ENCODE measurements at places on chromosomes 1 and 21.

DNA sequence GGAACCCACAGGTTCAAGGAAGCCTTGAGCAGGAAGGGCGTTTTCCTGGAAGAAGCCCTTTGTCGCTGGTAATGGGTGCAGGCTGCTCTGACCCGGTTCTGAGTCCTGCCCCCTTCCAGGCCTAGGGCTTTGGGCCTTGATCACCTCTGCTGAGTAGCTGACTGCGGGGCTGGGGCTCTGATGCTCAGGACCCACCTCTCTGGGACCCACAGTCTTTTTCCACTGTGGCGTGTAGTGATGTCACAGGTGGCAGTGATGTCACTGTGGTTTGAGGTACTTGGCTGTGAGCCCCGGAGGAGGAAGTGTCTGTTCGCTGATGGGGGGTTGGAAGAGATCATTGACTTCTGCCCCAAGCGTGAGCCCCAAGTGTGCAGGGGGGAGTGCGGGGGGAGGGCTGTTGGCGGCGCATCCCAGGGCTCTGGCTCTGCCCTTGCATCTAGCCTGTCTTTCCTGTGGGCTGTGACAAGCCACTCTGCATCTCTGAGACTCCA, 6.9 kb downstream of the TNFRSF1B start:
- DNase-seq: peak; percentile 48

DNA sequence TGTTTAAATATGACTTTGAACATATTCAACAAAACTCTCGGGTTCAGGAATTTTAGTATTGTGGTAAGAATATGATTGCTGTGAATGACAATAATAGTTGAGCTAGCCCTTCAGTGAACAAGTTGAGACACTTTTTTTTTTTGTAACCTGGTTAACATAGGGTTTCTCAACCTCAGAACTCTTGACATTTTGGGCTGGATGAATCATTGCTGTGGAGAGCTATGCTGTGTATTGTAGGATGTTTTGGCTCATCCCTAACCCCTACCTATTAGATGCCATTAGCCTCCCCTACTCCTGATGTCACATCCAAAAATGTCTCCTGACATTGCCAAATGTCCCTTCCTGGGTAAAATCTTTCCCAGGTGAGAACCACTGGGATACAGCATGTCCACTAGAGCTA, 113.7 kb downstream of the RUNX1 start:
- DNase-seq: peak; percentile 17

DNA sequence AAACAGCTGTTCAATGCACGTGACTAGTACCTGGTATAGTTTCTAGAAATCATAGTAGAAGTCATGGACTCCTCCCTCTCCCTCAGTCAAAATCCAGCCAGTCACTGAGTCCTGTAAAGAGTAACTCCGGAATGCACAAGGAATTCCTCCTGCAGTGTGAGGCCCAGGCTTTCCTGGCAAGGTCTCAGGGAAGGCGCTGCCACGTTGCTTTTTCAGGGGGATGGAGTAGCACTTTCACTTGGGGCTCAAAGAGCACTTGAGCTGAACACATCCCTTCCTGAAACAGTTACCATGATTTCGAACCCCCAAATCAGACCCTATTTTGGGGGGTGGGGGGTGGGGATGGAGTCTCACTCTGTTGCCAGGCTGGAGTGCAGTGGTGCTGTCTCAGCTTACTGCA, 26.4 kb upstream of the LRRC8D start:
- DNase-seq: peak; percentile 77

GRCh38 chr1:72037745-72038343, 244.5 kb downstream of the NEGR1 start:
- peak; percentile 43 for DNase-seq

- no peak for DNase-seq
These were observed 450.8 kb downstream of the PTPRU start for GRCh38 chr1:29687166-29687565.

GRCh38 chr1:230186003-230186863, 119.2 kb downstream of the GALNT2 start:
- peak; percentile 88 for DNase-seq

DNA sequence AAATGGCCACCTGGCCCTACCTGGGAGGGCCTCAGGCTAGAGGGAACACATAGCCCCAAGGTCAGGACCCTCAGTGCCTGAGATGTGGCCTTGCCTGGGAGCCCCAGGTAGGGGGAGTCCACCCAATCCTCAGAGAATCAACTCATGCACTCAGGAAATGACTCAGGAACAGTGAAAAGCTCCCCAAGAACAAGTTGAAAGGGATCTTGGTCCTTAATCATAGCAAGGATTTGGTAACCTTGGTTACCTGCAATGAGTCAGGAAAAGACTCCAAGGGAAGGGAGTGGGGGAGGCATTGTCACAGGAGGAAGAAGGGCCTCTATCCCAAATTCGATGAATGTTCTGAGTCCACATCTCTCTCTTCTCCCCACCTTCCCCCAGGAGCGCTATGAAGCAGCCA, 17.0 kb downstream of the MAP7D1 start:
- DNase-seq: peak; percentile 61

DNA sequence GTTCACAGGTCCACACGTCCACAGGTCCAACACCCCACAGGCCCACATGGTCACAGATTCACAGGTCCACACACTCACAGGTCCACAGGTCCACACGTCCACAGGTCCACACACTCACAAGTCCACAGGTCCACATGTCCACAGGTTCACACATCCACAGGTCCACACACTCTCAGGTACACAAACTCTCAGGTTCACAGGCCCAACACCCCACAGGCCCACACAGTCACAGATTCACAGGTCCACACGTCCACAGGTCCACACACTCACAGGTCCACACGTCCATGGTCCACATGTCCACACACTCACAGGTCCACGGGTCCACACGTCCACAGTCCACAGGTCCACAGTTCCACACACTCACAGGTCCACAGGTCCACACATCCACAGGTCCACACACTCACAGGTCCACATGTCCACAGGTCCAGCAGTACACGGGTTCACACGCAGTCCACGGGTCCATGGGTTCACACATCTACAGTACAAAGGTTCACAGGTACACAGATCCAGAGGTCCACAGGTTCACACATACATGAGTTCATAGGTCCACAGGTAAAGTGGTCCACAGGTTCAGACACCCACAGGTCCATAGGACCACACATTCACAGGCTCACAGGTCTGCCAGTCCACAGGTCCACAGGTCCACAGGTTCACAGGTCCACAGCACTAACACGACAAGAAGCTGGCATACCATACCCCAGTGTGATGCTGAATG, 39.3 kb upstream of the COL6A2 start:
- DNase-seq: no peak

DNA sequence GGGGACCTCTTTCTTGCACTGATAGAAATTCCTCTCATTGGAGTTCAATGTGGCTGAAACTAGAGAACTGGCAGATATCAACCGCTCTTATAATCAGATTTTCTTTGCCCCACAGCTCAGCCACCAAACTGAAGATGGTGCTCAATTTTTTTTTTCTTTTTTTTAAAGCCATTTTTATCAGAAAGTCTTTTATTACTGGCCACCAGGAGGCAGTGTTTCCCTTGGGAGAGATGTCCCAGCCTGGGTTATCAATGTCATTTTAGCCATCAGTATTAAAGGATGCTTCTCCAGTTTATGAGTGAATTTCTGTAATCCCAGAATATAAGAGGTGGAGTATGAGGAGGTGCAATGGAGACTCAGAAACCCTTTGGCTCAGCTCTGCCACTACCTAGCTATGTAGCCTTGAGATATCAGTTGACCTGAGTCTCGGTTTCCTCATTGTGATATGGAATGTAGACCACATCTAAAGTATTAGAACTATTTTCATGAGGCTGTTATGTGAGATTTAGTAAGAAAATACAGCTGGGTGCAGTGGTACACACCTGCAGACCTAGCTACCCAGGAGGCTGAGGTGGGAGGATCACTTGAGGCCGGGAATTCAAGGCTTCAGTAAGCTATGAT, 27.6 kb downstream of the CD244 start:
- DNase-seq: peak; percentile 68

- DNase-seq: no peak
These were observed 12.9 kb upstream of the PDE9A start for GRCh38 chr21:42640486-42640885.
